ENCODE measurements at places on chromosomes 5 and 9.

- peak; percentile 10 for DNase-seq
Measured at GRCh38 chr5:55176176-55176818, 3.3 kb upstream of the CDC20B start.

- no peak for DNase-seq
Measured at GRCh38 chr9:76415154-76415553, 20.9 kb upstream of the RFK start.

DNA sequence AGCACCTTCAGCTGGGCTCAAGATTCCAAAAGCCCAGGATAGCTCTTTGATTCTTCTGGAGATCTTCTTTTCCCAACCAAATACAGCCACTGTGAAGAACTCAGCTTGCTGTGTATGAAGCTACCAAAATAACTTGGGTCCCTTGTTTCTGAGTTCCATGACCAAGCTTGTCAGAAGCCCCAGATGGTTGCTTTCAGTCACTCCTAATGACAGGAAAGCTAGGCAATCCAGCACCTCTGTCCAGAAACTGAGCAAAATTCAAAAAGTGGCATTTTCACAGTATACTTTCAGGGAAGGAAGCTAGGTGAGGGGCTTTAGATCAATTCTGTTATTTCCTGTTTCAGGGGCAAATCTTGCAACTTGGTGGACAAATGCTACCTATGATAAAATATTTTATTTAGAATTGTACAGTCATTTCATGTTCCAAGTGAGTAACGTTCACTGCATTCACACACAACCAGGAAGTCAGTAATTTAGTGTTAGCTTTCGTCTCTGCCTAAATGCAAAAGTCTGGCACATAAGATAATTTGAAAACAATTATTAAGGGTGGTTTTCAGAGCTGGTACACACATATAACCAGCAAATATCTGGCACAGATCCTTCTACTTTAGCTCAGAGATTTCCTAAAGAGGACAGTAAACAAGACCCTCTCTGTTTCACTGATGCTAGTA lies 330.1 kb downstream of the GLIS3 start:
- no peak for DNase-seq

DNA sequence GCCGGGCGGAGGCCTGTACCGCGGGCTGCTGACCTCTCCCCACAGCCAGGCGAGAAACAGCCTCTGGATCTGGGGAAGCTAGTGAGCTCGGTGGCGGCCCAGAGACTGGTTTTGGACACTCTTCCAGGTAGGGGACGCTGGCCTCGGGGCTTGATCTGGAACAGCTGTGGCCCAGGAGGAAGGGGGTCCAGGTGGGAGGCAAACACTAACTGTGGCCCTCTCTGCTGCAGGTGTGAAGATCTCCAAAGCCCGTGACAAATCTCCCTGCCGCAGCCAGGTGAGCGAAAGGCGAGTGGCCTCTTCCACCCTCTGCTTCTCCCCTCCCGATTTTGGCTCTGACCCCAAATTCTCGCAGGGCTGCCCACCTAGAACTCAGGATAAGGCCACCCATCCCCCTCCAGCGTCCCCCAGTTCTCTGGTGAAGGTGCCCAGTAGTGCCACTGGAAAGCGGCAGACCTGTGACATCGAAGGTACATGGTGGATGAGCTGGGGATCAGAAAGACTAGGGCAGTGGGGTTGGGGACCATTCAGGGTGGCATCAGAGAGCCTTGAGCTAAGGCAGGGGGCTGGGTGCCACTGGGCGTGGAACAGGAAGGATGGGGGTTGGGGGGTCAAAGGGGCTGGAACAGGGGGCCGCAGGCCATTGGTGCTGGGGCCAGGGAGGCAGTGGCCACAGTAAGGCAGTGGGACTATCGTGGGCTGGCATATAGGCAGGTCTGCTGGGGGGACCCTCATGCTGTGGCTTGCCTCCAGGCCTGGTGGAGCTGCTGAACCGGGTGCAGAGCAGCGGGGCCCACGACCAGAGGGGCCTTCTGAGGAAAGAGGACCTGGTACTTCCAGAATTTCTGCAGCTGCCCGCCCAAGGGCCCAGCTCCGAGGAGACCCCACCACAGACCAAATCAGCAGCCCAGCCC lies 12.9 kb upstream of the SLC34A1 start:
- DNase-seq, result no peak

DNA sequence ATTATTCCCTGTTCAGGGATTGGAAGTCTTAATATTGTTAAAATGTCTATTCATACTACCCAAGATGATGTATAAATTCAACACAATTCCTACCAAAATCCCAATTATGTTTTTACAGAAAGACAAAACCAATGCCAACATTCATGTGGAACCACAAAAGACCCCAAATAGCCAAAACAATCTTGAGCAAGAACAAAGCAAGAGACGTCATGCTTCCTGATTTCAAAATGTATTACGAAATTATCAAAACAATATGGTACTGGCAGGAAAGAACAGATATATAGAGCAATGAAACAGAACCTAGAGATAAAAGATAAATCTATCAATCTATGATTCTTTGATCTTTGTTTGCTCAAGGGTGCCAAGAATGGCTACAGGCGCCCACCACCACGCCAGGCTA lies 237.9 kb downstream of the TAF11L14 start:
- no peak for DNase-seq

DNA sequence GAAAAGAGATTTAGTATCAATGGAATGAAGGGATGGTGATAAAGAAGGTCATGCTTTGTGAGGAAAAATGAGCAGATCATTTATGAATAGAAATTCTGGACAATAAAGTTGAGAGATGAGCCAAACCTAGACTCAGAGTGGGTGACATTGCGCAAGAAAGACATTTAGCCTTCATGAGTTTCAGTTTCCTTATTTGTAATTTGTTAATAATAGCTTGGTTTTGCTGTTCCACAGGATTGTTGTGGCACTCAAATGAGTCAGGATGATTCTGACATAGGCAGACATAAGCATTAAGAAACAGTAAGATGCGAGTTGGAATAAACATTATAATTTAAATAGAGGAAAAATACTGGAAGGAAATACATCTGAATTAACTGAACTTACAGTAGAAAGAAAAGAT lies 34.8 kb downstream of the ITGA2 start:
- DNase-seq, result no peak

- DNase-seq, result no peak
Measured at GRCh38 chr9:116491219-116491618, 195.9 kb upstream of the TRIM32 start.

GRCh38 chr5:73253047-73253660 lies 80.2 kb downstream of the TMEM174 start:
- DNase-seq, result no peak

DNA sequence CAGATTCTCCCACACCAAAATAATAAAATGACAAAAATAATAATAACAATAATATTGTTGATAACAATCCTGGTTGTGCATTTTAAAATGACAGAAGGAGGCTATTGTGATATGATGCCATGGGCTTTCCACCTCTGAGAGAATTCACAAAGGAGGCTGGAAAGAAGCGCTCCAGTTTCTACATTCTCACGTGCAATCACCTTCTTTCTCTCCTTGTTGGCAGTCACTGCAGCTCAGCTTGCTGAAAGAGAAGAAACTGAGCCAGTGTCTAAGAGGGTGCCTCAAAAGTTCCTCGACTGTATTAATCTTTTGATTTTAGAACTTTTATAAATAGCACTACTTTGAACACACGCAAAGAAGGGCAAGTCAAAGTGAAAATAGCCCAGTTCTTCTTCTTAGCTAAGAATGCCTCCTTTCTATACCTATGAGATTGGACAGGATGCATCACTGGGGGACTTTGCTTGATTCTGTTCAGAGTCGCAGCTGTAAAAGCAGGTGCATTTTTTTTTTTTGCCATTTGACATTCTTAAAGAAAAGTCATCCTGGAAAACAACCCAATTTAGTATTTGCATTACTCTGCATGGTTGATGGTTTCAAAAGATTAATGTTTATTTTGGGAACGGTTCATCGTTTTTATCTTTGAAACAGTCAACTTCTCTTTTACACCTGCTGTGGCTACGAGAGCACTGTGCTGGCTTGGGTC lies 12.4 kb upstream of the SUB1 start:
- no peak for DNase-seq

DNA sequence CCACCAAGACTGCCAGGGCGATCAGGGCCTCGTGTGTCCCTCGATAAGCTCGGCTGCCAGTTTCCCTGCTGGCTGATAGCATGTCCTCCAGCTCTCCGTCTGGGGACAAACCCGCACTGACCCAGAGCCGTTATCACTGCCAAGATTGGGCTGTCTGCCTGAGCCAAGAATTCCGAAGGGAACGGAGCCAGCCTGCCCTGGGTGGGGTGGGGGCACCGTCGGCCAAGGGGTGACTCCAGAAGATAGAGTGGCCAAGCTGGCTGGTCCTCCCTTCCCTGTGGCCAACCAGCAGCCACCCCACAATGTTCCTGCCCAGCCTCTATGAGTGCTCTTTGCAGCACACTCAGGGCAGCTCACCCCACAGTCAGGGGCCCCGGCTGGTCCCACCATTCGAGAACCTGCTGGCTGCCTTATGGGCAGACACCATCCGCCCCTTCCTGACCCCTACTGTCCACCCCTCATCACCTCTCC lies 29.4 kb downstream of the HRH2 start:
- no peak for DNase-seq

DNA sequence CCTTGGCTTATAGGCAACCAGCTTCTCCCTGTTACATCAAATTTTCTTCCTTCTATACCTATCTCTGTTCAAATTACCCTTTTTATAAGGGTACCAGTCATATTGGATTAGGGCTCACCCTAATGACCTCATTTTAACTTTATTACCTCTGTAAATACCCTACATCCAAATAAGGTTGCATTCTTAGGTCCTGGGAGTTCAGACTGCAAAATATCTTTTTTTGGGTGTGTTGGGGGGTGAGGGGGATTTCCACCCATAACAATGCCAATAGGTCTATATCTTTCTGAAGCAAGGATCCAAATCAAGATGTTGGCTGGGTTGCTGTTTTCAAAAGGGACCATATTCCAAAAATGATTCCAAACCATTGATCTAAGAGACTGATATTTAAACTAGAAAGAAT lies 141.7 kb downstream of the XRCC4 start:
- no peak for DNase-seq

GRCh38 chr5:41009232-41009631 lies 61.9 kb downstream of the MROH2B start:
- no peak for DNase-seq

GRCh38 chr5:98774192-98775033 lies 950 bp downstream of the RGMB start:
- DNase-seq, result peak; percentile 59

DNA sequence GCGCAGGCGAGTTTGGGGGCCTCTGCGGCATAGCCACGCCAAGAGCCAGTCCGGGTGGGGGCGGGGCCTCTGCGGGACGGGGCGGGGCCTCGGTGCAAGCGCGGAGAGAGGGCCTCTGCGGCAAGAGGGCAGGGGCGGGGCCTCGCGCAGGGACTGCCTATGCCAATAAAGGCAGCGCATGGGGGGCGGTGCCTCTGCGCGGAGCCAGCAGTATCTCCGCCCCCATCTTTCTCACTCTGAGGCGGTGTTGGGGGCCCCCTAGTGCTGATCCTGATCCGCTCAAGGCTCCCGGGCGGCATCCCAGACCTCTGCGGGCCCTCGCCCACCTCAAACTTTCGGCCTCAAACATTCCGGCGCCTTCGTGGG lies 9.2 kb upstream of the GPRIN1 start:
- peak; percentile 90 for DNase-seq

DNA sequence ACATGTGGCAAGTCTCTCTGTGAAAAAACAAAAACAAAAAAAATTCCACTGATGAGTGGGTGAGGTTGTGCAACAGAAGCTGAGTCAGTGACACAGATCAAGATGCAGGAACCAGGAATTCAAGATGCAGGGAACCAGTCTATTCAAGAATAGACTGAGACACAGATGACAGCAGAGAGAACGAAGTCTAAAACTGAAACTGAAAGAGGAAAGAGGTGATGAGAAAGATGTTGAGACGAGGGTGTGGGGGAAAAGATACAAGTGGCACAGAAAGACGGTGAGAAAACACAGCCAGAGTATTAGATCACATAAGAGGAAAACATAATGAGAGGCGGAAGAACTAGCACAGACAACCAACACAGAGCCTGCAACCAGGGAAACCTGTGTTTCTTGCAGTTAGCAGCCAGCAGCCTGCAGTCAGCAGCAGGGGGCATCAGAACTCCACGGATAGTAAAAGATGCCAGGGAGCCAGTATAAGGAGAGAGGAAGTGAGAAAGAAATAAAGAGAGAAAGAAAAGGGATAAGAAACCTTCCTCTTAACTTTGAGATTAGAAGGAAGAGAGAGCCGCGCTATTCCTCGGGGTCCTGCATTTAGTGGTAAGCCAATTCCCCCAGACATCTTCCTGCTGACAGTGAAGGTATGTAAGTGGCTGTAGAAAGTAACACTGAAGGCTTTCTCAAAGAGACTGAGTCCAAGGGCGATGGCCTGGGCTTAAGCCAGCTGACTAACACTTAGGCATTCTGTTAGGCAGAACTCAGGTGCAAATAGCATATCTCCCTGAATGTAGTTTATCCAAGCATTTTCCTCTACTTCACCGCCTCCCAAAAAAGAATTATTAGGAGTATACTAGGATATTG lies 79.0 kb downstream of the TLR4 start:
- DNase-seq, result peak; percentile 41

DNA sequence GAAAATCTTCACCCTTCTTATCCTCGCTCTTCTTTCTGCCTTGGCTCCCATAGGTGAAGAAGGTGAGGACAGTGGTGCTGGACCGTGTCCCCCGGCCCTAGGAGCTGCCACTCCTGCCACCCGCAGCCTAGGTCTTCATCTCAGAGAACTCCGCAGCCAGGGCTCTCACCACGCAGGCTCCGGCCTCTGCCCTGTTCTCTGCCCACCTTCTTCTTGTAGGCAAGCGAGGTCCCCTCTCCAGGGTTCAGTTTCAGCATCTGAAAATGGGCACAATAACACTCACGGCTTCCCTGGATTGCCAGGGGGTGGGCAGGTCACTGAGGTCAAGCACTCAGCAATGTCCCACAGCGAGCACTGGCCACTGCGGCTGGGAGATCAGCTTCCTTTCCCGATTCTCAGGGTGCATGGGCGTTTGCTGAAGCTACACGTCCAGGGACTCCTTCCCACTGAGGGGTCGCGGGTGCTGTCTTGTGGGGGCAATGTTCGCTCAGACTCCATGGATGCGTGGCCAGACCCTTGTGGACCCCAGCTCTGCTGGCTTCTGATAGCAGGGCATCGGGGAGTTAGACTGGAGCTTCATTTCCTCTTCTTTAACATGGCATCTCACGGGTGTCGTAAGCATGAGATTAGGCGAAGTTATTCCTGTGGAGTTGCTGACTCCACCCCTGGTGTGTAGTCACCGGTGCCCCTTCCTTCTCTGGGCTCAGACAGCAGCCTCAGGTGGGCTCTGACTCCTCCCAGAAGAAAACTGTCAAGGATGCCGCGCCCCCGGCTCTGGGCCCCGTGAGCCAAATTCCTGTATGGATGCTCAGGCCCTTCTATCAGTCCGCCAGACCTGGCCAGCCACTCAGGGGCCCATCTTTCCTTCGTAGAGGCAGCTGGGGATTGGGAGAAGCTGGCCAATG lies 145.1 kb upstream of the IRX2 start:
- no peak for DNase-seq
